Stimulated activated CD4-positive, alpha-beta T cell treated with anti-CD3 and anti-CD28 coated beads, TNF-alpha, amount 100 ng/mL, for 24 hours (primary cell): ENCODE measurements at places on chromosomes 1 and 21.
A peak's percentile ranks its signal among the peaks of the same experiment; 100 is the strongest.

DNA sequence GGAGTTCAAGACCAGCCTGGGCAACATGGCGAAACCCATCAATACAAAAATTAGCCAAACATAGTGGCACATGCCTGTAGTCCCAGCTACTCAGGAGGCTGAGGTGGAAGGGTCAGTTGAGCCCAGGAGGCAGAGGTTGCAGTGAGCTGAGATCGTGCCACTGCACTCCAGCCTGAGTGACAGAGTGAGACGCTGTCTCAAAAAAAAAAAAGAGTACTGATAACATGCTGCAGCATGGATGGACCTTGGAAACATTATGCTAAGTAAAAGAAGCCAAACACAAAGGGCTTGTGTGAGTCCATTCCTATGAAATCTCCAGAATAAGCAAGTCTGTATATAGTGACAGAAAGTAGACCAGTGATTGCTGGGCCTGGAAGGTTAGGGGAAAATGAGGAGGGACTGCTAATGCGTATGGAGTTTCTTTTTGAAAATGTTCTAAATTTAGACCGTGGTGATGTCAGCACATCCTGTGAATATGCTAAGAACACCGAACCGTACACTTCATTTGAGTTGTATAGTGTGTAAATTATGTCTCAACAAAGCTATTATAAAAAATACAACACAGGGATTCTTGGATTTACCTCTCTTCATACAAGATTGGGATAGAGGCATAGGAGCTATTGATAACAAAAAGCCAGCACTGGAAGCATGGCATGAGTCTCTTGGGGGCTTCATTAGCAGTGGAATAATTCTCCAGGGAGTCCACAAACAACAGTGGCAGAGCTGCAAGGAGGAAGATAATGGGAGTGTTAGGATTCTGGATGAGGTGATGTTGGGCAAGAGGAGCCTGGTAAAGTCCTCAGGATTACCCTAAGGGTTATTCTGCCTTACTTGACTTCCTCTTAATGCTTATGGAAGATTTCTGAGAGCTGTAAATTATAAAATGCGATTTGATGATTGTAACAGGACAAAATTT is 73.5 kb downstream of the TTC3 start:
- DNase-seq: no peak

DNA sequence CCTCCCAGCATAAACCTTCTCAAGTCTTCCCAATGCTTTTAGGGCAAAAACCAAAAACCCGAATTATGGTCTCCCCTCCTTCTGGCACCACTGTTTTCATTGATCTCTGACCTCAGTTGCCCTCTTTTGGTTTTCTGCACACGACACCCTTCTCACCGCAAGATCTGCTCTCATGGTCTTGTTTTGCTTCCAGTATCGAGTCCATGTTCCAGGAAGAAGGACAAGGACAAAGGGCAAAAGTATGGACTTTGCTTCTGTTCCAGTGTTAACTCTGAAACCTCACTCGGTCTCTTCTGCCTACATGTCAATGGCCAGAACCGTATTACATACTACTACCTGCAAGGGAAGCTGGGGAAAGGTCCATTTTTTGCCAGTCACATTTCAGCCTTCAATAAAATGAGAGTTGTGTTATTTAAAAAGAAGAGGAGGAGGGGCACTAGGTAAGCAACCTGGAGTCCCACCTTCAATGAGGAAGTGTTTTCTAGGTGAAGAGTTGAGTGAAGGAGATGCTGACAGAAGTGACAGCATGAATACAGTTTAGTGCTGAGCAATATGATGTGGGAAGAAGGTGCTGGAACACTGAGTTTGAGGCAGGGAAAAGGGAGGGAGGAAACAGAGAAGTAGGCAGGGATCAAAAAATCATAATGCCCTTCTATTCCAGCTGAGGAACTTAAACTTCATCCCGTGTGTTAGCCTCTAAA is 183.4 kb downstream of the FGGY start:
- DNase-seq: no peak

GRCh38 chr1:46616277-46617107 is at the start of gene MOB3C:
TSS of gene MOB3C (minus strand) at chr1:46616811. CDS start at chr1:46613321, 3,490 bp downstream.
- peak; percentile 71 for DNase-seq

GRCh38 chr1:166915941-166916340 is 39.9 kb upstream of the TADA1 start:
- no peak for DNase-seq

DNA sequence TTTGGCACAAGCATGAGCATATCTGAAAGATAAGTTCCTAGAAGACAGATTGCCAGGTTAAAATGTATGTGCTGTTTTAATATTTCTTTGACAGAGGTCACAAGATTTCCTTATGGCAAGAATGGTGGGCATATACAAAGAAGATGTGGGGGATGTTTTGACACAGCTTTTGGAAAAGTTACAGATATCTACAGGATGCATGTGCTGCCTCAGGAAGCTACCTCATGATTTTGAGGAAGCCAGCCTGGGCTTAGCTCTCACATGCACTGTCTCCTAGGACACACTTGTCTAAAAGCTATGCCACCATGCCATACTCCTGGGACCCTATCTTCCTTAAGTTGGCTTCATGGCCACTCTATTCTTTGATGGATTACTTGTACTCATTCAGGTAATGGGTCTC is 99.9 kb downstream of the C1orf94 start:
- no peak for DNase-seq
